ENCODE measurements at places on chromosomes 12 and 14.

DNA sequence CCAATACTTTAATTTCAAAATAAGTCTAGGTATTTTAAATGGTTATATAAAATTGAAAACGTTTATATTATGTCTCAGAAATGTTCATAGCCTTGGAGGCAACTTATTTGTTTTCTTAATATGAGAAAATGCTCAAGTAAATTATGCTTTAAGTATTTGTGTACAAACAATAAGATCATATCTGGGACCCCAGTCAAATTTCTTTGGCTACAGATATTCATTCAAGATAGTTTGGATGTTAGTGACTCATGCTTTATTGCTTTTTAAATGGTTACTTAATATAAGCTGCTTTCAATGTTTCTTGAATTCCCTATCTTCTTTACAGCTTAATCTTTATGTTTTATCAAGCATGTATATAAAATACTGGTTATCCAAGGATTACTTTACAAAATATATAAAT is 291.3 kb downstream of the KCNC2 start:
- DNase-seq = no peak

DNA sequence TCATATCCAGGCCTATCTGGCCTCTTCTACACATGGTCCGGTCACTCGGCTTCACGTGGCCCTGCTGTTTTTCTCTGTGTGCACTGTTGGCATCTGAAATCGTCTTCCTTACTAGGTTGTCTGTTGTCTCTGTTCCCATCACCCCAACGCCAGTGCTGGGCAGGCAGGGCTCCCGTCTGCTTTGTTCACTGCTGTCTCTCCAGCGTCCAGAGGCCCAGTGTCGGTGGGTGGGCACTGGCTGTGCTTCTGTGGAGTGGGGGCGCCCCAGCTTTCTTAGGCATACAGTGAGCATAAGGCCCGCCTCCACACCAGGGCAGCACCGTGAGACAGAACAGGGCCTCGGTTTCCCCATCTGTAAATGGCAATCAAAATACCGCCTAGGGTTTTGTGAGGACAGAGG is 153.1 kb downstream of the BCL11B start:
- DNase-seq = no peak

- no peak for DNase-seq
Observed at GRCh38 chr12:69513297-69513696, 43.1 kb downstream of the FRS2 start.

- no peak for DNase-seq
Observed at GRCh38 chr12:18861287-18861858, 123.5 kb downstream of the CAPZA3 start.

- DNase-seq = no peak
Observed at GRCh38 chr14:87632796-87633195, 360.2 kb downstream of the GALC start.

GRCh38 chr14:70148351-70148750 is 40.4 kb downstream of the SLC8A3 start:
- no peak for DNase-seq

DNA sequence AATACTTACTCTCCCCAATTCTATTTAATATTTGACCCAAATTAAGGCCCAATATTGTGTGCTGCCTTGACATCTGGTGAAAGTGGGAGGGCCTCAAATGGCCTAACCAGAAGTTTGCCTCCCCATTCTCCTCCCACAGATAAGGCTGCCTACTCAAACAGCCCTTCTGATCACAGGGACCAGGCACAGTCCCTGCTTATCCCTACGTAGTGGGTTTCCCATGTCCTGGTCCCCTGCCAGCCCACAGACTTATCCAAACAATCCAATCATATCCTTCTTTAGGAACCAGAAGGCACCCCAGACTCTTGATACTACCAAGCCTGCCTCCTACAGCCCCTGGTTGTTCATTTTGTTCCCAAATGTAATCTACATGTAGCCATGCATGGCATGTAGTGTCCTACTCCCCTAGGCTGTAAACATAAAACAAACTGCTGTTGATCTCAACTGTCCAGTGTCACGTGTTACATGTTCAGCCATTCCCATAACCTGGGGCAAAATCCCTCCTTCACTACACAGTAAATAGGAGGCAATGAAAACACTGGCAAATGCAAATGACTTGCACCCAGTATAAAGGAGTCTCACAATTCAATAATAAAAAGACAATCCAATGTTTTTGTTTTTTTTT is 49.3 kb downstream of the EEA1 start:
- no peak for DNase-seq

GRCh38 chr12:14264778-14265177 is 100.7 kb upstream of the ATF7IP start:
- no peak for DNase-seq

DNA sequence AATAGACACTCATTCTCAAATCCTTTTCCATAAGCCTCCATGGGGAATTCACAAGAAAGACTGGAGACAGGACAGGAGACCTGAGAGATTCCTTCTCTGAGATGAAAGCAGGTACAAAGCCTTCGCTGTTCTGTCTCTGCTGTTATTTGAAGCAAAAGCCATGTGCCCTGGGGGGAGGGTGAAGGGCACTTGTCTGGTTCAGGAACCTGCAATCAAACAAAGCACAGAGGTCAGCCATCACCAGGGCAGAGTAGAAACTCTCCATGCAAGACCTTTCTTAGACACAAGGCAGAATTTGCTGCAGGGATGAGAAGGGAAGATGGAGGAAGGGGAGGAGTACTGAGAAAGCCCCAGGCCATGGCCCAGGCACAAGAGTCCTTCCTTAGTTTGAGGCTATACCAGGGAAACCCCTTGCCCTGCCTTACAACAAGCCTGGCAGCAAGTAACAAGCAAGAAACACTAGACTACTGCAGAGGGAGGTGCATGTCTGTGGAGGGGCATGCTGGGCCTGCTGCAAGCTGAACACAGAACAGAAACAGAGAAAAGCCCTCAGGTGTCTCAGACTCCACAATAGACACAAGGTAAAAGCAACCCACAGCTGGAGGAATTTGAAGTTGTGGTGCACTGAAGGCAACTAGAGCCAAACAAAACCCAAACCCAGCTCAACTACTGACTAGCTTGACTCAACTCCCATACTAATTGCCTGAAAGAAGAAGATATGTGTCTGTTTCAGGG is 7.8 kb upstream of the ART4 start:
- no peak for DNase-seq

GRCh38 chr12:130375296-130376287 is 37.9 kb downstream of the PIWIL1 start:
- no peak for DNase-seq

DNA sequence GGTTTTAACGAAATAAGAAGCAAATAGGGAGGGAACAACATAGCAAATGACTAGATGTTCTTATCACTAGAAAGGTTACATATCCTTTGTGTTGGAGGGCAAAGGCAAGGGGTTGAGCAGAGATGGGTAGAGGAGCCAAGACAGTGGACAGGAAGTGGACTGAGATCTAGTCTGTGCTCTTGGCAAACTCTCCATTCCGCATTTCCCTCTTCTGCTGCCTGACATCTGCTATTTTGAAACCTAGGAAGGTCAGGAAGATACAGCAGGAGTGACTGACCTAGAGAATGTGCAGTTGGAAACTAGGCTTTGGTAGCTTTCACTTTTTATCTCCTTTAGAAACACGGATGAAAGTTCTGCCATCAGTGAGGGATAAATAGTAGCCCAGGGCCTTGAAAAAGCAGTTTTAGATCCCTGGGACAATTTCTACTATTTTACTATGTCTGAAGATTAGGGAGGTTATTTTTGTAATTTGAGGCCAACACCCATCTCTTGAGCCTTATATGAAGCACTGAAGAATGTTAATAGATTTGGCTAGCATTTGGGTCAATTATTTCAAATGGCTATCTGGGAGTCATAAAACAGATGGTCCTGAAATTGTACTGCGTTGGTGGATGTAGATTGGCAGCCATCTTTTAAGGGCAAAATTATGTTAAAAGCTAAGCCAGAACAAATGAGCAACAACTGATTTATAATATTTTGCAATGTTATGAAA is 410.3 kb downstream of the PCNX1 start:
- no peak for DNase-seq

DNA sequence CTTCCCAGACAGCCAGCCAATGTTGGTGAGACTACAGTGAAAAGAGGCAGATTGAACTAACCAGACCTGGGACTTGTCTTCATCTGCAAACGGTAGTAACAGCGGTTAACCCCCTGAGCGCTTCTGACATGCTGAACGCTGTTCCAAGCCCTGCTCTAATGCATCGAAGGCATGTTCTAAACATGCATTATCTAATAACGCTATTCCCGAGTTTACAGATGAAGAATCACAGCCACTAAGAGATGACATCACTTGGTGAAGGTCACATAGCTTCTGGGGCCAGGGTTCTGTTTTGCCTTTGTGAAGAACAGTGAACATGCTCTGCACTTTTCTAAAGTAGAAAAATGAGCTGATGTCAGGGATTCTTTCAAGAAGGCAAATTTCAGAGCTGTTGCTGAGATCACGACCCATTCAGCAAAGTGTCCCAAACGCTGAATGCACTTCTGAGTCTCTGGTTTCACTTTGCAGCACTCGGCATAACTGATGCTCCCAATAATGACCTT is 56.0 kb downstream of the FOS start:
- no peak for DNase-seq

DNA sequence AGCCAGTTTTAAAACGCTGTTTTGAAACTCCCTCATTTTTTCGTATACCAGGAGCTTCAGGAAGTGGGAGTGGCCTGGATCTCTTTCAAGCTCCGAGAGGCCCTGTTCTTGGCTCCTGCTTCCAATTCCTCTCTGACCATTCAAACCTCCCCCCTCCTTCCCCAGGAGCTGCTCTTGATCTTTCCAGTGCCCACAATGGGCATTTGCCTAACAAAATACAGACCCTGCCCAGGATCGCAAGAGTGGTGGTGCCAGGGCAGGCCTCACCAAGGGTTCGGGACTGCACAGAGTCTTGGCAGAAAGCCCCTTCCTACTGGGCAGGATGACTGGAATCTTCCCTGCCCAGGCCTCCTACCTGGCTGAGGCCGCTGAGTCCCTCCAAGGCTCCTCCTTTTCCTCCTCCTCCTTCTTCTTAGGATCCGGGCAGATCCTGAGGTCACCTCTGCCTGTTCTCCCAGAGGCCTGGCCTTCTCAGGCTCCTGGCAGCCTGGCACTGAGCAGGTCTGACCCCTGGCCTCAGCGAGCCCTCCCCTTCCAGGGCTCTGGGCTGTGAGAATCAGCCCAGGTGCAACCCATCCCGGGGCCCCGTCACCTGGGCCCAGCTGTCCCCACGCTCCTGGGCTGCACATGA is 46.9 kb upstream of the NOS1 start:
- DNase-seq = no peak

- no peak for DNase-seq
Observed at GRCh38 chr12:7123806-7124522, 4.7 kb downstream of the RBP5 start.

DNA sequence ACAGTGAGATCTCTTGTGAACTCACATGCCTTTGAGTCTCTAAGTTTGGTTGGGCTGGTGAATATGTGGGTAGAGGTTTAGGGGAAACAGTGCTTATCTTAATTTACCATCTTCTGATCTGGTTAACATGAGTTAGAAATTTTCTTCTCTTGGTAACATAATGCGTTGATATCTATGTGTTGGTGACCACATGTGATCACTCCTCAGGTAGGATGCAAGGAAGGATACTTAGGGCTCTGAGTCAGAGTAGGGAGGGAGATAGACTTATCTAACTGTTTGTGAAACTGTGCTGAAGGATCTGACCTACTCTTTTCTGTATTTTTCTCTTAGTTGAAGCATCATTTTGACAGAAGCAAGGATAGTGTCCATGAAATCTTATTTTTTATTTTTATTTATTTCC is 23.1 kb downstream of the FAM234B start:
- no peak for DNase-seq

GRCh38 chr14:61911574-61911973 is 149.4 kb downstream of the SNAPC1 start:
- DNase-seq = no peak

DNA sequence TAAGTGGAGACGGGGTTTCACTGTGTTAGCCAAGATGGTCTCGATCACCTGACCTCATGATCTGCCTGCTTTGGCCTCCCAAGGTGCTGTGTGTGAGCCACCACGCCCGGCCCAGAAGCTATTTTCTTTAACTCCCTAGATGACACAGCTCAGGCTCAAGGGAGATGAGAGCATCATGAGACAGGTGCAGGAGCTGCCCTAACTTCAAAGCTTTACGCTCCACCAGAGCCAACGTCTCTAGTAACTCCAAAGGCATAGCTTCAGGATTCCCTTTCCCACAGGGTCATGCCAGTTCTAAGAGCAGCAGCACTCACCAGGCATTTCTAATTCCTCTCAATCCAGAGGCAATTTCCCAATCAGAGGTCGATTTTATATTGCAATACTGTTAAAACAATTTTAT is 21.0 kb downstream of the NDUFA12 start:
- DNase-seq = no peak

GRCh38 chr14:104101651-104102281 is 16.3 kb downstream of the ASPG start:
- no peak for DNase-seq

DNA sequence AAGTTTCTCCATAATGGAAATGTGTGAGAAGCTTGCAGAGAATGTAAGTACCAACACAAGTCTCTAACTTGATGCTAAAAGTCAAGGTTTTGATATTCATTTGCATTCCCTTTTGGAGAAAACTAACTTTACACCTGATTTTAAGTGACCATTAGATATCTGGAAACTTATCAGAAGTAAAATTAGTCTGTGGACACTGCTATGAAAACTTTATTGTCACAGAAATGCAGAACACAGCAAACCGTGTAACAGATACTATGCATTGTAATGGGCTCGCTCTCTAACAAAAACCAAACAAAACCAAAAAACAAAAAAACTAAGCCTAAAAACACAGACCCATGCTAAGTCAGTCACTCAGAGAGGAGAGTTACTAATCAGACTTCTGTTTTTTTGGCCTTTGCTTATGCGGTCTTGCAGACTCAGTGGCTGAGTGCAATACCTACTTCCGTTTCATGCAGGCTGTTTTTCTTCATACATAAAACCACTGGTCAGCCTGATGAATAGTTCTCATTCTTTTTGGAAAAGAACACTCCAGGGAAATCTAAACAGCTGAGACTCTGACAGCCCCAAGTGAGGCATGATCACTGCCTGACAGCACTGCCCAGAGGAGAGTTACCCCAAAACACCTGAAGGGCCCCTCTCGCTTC is 35.7 kb downstream of the NRDE2 start:
- no peak for DNase-seq

GRCh38 chr12:2605301-2605700 is 189.5 kb upstream of the FKBP4 start:
- no peak for DNase-seq

DNA sequence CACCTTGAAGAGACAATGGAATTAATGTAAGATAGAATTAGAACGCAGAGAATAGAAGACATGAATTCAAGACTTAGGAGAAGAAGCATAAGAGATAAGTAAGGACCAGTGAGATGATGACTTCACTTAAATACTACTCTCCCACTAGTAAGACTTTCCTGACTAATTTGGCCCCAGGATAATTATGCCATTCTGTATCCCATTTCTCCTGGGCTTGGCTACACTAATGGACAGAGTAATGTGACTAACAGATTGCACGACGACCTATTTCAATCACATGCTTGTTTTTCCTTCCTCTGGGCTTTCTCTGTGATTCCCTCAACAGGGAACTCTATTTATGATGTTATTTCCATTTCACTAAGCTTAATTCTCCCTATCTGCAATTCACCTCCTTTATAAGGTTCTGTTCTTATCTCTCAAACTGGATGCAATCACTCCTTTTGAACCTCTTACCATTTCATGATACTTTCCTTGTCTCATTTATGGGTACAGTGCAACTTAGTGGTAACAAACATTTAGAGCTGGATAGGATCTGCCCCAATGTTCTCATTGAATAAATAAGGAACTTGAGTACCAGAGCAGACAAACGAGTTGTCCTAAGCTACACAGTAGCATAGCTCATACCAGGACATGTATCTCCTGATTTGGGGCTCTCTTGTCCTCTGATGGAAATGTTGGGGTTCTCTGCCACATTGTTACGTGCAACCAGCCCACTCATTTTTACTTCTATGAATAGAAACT is 102.7 kb downstream of the BTG1 start:
- no peak for DNase-seq

GRCh38 chr12:119258556-119258955 is 76.0 kb upstream of the CCDC60 start:
- DNase-seq = no peak
